COR-L47 (cell line): ENCODE measurements at places on chromosomes 3 and 15.

- DNase-seq = no peak
Observed at GRCh38 chr15:100032358-100033085, 299.3 kb upstream of the LYSMD4 start.

- DNase-seq = no peak
Observed at GRCh38 chr15:79965846-79966630, 5.0 kb downstream of the BCL2A1 start.

- no peak for DNase-seq
Observed at GRCh38 chr15:78076231-78077052, 1.1 kb downstream of the TBC1D2B start.

GRCh38 chr3:122497425-122497824, 17.3 kb downstream of the KPNA1 start:
- no peak for DNase-seq

DNA sequence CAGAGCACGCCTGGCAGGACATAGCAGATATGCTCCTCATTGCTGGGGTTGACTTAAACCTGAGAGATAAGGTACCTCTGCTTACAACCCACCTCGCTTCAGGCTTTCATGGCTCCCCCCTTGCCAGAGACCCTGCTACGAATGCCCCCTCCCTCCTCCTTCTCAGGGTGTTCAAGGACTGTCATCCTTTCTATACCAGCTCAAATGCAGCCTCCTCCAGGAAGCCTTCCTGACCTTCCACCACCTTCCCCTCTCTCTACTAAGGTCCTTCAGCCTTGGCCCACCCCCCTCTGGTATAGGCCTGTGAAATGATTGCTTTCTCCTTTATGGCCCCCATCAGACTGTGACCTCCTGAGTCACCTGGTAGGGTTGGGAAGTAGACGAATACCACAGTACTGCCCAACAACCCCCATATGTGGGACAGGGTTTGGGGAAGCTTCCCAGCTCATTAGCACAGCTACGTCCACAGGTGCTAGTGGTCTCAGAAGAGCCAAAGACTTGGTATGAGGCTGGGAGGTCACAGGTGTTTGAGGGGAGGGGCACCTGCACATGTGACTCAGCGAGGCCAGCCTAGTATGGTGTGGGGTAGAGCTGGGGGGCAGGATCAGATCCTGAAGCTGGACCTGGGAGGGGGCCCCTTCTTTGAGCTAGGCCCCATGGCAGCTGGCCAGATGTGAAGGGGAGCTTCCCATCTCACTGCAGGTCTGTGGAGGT, 32.0 kb downstream of the ANKDD1A start:
- no peak for DNase-seq

GRCh38 chr3:139944256-139944910, 9.4 kb downstream of the CLSTN2 start:
- no peak for DNase-seq

DNA sequence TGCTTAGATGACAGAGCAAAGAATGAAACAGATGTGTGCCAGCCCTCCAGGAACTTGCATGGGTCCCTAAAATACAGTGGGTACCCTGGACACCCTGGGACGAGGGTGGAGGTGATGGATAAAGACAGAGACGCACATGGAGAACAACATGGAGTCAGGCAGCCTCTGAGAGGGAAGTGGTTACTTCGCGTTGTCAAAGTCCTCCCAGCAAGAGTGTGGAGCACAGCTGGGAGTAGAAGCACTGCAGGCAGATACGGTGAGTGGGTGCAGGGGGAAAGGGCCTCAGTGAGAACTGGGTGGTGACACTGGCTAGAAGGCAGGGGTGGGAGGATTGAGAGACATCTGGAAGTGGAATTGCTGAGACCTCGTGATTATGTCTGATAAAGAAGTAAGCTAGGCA, 70.8 kb upstream of the PRR20G start:
- DNase-seq = no peak

DNA sequence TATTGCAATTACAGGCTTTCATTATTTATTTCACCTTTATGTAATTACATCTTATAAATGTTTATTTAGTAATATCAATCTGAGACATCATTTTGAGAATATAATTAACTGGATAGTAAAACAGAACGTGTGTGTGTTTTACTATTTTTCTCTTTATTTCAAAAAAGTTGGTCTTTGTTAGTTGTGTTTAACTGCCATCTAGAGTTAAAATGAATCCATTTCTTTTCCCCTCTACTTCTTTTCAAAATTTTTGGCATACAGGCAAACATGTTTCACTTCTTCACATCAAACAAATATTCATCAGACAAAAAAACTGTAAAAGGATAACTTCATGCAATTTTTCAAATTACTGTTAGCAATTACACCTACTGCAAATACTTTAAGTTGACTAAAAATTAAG, 61.1 kb downstream of the FEZF2 start:
- DNase-seq = no peak

- no peak for DNase-seq
Observed at GRCh38 chr3:11020764-11021163, 28.2 kb downstream of the SLC6A1 start.

GRCh38 chr3:38371541-38372213, 25.1 kb downstream of the XYLB start:
- no peak for DNase-seq

DNA sequence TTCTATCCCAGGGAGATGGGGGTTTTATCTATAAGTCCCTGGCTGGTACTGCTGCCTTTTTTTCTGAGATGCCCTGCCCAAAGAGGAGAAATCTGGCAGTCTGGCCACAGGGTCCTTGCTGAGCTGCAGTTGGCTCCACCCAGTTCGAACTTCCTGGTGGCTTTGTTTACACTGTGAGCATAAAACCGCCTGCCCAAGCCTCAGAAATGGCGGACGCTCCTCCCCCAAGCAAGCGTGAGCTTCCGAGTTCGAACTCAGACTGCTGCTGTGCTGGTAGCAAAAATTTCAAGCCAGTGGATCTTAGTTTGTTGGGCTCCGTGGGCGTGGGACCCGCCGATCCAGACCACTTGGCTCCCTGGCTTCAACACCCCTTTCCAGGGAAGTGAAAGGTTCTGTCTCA, 126.8 kb upstream of the SUCLG2 start:
- no peak for DNase-seq

- no peak for DNase-seq
Observed at GRCh38 chr3:73029321-73029796, 32.1 kb upstream of the EBLN2 start.

GRCh38 chr15:29323557-29323956, 53.9 kb upstream of the NSMCE3 start:
- DNase-seq = no peak

DNA sequence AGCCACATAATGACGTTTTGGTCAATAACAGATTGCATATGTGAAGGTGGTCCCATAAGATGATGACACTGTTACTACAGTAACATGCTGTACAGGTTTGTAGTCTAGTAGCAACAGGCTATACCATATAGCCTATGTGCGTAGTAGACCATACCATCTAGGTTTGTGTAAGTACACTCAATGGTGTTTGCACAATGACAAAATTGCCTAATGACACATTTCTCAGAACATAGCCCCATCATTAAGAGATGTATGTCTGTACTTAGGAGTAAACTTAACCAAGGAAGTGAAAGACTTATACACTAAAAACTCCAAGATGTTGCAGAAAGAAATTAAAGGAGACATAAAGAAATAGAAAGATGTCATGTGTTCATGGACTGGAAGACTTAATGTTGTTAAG, 66.2 kb downstream of the RPLP1 start:
- no peak for DNase-seq

DNA sequence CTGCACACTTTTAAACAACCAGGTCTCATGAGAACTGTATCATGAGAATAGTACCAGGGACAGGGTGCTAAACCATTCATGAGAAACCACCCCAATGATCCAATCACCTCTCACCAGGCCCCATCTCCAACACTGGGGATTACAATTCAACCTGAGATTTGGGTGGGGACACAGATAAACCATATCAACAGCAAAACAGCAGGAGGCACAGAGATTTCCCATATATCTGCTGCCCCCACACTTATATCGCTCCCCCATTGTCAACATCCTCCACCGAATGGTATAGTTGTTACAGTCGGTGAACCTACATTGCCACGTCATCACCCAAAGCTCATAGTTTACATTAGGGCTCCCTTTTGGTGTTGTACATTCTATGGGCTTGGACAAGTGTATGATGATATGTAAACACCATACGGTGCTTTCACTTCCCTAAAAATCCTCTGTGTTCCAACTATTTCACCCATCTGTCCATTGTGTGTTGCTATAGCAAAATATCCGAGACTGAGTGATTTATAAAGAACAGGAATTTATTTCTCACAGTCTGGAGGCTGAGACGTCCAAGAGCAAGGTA, 224.8 kb downstream of the FAM43A start:
- no peak for DNase-seq

DNA sequence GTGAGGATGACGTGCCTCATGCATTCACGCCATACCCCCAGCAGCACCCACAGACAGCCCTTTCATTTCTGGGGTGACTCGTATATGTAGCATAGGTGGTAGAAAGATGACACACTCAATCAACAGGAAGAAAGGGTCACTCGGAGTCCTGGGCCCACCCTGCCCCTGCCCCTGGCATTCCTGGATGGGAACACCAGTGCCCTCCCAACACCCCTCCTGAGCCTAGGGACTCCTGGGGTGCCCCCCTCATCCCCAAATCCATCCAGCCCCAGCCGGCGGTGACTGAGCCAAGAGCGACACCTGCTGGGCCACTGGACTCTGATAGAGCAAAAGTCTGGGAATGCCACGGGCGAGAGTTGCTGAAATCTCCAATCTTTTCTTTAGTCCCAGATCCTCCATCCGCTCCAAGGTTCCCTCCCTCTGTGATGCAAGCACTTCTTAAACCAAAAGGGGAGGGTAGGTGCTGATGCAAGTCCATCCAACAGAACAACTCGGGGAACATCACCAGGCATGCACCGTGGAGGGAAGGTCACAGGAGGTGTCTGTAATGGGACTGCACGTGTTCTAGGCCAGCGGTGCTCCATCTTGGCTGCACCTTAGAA, 31.1 kb downstream of the ACAN start:
- DNase-seq = no peak

DNA sequence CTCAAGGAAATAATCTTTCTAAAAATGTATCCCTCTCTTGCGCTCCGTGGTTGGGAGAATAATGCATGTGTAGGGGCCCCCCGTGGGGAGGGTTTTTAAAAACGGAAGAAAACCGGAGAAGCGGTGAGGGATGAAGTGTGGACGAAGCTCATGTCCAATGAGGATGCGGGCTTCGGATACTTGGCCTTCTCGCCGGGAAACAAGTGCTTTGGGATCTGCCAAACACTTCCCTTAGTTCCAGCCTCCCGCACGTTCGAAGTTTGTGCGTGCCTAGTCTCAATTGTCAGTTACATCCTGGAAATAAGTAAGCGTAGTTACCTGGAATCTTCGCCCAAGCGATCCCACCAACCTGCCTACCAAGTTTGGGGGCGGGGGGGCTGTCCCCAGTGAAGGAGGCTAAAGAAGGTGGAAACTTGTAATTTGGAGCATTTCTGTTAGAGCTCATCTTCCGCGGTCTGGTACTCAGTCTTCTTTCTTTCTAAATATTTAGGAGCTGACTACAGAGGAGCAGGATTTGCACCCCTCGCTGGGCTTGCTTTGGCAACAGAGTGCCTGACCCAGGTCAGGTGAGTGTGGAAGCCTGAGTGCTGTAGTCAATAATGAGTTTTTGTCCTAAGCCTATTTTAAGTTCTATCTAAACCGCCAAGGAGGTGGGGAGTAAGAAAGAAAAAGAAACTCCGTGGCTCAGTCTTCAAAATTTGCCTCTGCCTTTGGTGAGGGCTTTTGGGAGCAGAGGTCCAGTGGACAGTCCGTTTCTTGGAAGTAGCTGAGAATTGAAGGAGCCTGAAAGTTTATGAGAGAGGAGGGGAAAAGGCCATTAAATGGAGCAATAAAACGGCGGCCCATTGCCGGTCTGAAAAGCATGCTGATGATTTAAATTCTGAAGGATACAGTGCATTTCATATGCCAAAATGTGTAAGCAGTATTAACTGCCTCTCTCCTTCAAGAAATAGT, 1.1 kb downstream of the ITPR1 start:
- DNase-seq = no peak

DNA sequence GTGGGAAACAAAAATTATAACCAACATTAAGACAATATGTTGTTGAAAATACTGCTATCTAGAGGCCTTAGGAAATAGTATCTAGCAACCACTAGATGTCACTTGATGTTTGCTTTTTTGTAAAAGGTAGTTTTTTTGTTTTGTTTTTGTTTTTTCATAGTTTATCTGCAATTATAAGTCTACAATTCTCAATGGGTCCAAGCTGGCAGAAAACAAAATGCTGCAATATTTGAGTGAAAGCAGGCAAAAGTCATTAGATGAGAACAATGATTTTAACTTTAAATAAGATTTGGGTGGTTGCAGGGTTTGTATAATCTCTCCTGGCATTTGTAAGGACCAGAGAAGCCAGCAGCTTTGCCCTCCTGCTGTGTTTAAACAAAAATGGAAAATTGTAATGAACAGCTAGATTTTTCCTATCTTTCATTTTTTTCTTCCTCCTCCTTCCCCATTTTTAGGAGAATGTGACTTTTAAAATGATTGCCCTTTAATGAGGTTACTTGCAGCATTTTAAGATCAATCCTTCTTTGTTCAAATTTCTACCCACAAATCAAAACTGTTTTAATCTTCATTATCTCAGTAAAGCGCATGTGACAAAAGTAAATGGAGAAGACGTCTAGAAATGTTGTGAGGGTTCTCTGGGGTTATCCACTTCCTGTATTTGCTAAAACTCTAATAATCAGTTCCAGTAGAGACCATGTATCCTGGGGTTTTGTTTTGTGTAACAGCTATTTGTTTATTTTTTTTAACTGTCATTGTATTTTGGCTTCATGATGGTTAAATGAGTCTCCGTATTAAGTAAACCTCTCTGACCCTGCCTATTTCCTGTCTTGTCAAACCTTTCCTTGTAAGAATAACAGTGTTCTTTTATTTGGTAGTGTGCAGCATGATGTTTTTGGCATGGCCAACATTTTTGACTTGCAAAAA, 27.3 kb downstream of the DUT start:
- peak; percentile 17 for DNase-seq

- DNase-seq = no peak
Observed at GRCh38 chr3:127153506-127153815, 39.5 kb upstream of the PRR23E start.

DNA sequence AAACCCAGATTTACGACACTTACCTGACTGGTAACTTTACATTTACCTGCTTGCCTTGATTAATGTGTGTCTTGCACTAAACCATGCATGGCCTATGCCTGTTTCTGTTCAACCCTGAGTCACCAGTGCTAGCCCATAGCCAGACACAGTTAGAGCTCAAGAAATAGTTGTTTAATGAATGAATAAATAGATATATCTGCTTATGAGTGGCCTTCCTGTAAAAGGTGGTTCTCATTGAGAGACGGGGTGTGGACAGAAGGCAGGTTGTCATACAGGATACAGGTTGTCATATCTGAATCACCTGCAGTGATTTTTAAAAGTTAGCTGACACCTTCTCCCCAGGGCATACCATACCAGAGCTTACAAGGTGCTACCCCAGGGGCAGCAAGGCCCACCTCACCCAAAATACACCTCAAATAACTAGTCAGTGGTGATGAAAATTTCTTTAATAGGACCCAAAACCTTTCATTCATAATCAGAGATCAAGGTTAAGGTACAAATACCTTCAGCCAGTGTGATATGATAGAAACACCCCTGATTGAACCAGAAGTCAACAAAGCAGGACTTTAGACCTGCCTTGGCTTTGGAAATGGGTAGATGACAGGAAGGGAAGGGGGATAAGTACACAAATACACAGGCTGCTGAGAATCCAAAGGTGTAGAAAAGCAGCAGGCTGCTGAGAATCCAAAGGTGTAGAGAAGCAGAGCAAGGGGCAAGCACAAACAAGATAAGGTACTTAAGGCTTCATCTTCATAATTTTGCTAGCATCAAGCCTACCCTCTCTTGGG, 45.4 kb upstream of the TSC22D2 start:
- no peak for DNase-seq

GRCh38 chr3:4709341-4709740, 216.2 kb downstream of the ITPR1 start:
- DNase-seq = no peak

- DNase-seq = no peak
Observed at GRCh38 chr15:84914909-84915605, 30.6 kb downstream of the SLC28A1 start.
